ENCODE measurements at places on chromosomes 7 and 10. TPM values are rescaled to one million over a fixed set of nuclear protein-coding genes. Genes with fewer than 3 reads are reported as not detected.

Gene PRRT4
- 1.6 TPM for total RNA-seq

Gene CRHR2
- total RNA-seq: 0.22 TPM

Gene SAMD9L
- 5.9 TPM for total RNA-seq

Gene FKBP6
- total RNA-seq: not detected

Gene ANKRD30A
- not detected for total RNA-seq

Gene CALHM1
- total RNA-seq: not detected

Gene C7orf25
- total RNA-seq: 5.7 TPM

Gene MBL2
- not detected for total RNA-seq

Gene TMEM139
- total RNA-seq: 20.3 TPM

Gene LRRD1
- total RNA-seq: not detected

Gene RGR
- total RNA-seq: 0.79 TPM

Gene GPER1
- 2.8 TPM for total RNA-seq

All from left ventricle myocardium superior (tissue), 1 donor.